SIG-M5 (cell line): ENCODE measurements at places on chromosomes 4 and X.

DNA sequence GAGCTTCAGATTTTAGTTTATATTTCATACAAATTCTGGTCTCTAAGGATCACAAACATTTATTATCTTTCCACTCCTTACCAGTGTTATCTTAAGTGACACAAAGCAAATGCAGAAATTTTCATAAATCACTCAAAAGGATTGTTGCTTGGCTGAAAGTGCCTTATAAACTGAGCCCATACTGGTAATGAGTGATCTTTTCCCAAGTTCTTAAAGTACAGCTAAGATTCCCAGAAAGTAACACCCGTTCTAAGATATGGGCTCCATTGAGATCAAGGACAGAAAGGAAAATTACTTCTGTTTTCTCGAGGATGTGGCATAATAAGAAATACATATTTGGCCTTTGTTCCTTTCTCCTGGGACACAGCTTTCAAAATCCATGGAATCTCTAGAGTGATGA lies 313.7 kb downstream of the ARHGAP24 start:
- DNase-seq, result no peak

GRCh38 chr4:97942951-97943350 lies 200.3 kb downstream of the STPG2 start:
- no peak for DNase-seq

DNA sequence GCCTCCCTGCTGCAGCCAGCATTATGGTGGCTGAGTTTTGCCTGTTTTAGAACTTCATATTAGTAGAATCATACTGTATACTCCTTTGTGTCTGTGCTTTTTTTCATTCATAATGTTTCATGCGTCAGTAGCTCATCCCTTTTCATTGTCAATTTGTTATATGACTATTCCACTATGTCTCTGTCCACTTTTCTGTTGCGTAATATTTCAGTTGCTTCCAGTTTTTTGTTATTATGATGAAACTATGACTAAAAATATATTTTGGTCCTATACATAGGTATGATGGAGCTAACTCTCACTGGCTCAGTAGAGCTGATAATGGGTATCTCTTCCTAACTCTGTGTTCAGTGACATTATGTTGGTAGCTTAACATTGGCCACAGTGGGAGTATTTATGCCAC lies 48.3 kb downstream of the DMP1 start:
- DNase-seq, result no peak

- no peak for DNase-seq
Measured at GRCh38 chr4:2878346-2878745, 34.7 kb downstream of the ADD1 start.

DNA sequence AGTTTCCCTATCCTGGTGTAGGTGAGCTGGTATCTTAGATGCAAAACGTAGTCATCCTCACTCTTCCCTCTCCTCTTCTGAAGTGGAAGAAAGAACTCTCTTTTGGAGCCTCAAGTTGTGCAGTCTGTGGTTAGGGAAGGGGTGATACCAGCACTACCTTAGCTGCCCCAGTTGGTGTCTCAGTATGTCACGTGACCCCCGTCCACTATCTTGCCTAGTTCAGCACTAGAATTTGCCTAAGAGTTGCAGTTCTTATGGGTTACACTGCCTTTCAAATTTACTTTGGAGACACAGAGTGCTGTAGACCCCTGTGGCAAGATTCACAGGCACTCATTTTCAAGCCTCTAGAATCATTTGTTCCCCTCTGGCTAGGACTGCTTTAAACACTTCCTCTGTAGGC lies 322.8 kb upstream of the EDA2R start:
- no peak for DNase-seq

DNA sequence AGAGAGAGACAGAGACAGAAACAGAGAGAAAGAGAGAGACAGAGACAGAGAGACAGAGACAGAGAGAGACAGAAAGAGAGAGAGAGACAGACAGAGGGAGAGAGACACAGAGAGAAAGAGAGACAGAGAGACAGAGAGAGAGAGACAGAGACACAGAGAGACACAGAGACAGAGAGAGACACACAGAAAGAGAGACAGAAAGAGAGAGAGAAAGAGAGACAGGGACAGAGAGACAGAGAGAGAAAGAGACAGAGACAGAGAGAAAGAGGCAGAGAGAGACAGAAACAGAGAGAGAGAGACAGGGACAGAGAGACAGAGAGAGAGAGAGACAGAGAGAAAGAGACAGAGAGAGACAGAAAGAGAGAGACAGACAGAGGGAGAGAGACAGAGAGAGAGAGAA lies 52.9 kb downstream of the CRLF2 start:
- no peak for DNase-seq

DNA sequence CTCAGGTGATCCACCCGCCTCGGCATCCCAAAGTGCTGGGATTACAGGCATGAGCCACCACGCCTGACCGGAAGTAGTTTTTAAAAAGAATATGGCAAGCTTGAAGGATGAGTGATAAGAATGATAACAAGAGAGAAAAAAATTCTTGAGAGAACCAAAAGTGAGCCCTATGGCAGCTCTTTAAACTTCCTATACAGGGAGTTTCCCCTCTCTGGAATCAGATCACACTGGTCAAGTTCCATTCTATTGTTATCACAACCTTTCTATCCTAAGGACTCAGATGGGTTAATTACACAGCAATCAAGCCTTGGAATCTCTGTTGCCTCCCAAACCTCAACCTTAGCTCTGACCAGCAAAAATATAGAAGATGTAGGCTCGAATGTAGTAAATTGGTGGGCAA lies 33.8 kb upstream of the ZNF518B start:
- no peak for DNase-seq

DNA sequence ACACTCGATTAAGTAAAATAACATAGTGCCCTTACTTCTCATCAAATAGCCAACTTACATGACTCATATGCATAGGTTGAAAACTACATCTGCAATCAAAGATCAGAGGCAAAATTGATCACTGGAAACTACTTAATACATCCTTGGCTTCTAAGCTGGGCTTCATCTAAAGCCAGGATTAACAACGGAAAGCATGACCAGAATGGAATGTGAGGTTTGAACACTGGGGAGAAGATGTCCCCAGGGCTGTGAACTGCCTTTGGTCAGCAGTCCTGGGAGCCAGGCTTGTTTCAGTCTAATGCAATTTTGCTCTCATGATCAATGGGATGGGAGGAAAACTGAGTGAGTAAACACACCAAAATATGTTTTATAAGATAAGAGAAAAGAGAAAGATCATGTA lies 192.5 kb upstream of the TTC29 start:
- DNase-seq, result no peak

DNA sequence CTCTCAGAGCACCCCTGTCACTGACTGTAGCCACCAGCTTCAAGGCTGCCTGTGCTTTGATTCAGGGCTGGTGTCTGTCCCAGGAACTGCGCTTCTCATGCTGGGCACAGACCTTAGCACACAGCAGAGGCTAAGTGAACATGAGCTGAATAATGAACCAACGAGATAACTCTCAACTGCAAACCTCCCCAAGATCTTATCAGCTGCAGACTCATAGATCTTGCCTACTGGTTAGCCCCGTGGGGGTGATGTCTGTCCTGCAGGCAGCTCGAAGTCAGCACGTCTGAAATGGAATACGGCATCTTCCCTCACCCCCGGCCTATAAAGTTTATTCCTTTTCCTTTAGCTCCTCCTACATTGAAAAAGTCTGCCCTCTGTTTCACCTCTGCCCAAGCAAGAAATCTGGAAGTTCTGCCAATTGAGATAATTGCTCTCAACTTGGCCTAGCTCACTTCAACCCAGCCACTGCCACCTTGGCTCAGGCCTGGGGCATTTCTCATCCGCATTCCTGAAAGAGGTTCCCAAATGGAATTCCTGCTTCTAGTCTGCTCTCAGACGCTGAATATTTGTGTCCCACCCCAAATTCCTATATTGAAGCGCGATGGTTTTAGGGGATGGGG lies 73.7 kb downstream of the GATB start:
- no peak for DNase-seq

DNA sequence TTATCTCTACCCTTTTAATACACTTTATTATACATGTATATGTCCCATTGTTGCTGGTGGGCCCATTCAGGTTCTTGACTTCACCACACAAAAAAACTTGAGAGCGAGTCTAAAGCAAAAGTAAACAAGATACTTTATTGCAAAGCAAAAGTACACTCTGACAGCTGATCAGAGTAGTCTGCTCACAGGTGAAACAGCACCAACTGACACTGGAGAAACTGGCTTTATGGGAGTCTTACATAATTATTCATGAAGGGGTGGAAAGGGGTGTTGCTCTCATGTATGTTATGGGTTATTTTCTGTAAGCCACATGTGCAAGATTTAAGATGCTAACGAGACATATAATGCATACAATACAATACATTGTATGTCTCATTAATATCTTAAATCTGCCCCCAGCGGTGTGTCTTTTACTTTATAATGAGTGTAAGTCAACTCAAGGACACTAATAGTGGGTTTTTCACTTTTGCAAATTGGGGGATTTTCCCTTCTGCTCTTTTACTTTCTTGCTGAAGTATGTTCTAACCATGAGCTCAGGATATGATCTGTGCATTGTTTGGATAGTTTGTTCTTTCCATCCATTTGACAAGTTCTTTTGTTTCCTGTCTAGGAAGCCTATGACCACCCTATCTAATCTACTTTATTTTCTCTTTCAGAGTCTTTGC lies 256.1 kb upstream of the ITM2A start:
- no peak for DNase-seq

DNA sequence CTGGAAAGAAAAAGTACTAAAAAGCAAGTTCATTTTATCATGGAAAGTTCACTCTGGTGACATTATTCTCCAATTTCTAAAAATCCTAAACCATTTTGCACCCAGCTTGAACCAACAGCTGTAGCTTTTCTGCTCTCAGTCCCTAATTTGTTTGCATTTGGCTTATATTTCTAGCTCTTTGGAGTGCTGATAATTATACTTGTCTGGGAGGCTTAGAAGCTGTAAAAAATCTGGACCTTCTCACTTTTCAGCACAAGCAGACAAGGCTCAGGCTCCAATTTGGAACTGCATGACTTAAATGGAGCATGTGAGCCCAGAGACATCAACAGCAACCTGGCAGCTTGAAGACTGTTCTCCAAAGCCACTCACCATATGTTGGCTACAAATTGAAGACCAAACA lies 170.9 kb upstream of the PCDH18 start:
- DNase-seq, result no peak

DNA sequence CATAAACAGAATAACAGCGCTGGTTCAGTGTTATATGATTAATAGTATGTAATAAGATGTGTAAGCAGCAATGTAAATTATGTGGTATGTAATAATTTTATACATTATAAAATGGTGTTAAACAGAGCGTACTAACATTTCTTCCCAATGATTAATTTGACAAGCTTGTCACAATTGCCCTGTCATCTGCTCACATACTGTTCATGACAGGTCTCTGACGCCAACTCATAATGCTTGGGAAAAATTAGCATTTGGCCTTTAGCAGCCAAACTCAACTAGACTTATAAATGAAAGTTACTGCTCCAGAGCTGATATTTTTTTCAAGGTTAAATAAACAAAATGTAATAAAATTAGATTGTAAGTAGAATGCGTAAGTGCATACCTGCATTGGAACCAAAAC lies 246.8 kb downstream of the TRAM1L1 start:
- DNase-seq, result no peak

DNA sequence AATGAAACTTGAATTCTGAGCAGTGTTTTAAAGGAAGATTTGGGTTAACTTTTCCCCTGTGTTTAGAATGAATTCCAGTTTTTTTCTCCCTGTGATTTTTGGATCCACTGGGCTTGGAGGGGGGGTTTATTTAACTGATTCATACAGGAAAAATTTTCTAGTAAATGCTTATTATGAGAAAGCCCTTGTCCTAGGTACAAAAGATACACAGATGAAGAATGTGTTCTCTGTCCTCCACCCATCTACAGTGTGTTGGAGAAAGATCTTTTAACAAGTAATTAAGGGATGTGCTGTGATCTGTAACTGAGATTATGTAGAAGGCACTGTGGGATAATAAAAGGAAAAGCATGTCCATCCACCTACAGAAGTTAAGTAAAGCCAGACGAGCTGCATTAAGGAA lies 103.9 kb downstream of the STIM2 start:
- no peak for DNase-seq

DNA sequence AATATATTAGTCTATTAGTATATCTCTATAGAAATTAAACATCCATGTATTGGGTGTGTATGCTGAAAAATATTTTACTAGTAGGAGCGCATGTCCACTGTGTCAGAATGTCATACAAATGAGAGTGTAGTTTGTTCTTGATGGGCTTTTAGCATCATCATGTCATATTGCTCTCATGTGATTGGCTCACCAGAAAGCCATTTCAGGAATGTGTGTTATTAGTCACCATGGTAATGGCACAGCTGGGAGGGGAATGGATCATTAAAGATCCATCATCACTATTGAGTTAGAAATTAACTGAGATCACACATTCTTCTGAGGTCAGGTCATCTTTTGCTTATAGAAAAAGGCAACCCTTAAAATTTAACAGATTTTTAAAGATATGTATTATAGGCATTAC lies 77.3 kb downstream of the PHEX start:
- no peak for DNase-seq

- peak; percentile 46 for DNase-seq
Measured at GRCh38 chr4:173538148-173538908, 8.3 kb upstream of the HAND2 start.

- no peak for DNase-seq
Measured at GRCh38 chr4:120750152-120750525, 172.4 kb downstream of the PRDM5 start.

GRCh38 chr4:42458657-42459056 lies 61.4 kb downstream of the SHISA3 start:
- no peak for DNase-seq

DNA sequence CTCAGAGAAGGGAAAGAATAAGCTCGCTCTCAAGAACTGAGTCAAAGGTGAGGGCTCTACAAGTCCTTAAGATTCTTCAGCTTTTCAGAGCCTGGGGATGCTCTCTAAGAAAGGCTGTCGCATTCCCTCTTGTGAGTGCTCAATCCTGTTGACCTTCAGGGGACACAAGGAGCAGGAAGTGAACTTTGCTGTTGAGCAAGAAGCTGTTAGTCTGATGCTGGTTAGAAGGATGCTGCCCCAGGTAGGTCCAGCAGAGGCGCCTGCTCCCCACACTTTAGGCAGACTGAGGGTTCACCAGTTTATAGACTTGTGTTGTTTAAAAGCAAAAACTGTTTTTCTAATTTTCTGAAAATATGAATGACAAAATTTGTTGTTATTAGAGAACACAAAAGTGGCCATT lies 125.4 kb upstream of the SPOCK3 start:
- DNase-seq, result no peak

DNA sequence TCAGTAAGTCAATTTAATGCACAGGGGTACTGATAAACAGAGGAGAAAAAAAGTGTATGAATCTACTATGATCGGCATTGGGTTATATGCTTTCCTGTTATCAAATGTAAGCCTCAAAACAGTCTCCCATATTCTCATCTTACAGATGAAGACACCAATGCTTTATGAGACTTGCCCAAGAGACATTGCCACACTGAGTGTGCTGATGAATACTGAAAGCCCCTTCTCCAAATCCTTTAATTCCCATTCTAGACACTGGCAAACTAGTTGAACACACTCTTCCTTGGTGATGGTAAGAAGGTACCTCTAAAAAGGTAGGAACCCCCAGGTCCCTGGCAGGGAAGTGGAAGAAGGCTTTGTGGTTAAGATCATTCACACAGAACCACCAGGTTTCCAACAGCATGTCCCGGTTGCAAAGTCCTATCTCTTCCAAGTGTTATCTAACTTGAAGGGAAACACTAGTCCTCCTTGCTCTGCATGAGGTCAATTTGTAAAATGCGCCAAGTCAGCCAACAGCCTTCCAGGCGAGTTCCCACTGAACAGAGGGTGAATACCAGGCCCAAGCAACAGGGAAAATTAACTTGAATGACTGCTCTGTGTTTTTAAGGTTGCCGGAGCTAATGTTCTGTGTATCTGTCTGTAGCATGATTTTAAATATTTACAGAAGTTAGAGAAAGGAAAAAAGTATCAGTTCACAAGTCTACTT lies 5.1 kb downstream of the SETD7 start:
- no peak for DNase-seq

- DNase-seq, result no peak
Measured at GRCh38 chr4:122632396-122633143, 11.7 kb upstream of the IL21 start.
